Ovary (tissue), 10 donors: ENCODE measurements at places on chromosomes 1 and 21. TPM values are rescaled to one million over a fixed set of nuclear protein-coding genes. Genes with fewer than 3 reads are reported as not detected.
A peak's percentile ranks its signal among the peaks of the same experiment; 100 is the strongest.

DNA sequence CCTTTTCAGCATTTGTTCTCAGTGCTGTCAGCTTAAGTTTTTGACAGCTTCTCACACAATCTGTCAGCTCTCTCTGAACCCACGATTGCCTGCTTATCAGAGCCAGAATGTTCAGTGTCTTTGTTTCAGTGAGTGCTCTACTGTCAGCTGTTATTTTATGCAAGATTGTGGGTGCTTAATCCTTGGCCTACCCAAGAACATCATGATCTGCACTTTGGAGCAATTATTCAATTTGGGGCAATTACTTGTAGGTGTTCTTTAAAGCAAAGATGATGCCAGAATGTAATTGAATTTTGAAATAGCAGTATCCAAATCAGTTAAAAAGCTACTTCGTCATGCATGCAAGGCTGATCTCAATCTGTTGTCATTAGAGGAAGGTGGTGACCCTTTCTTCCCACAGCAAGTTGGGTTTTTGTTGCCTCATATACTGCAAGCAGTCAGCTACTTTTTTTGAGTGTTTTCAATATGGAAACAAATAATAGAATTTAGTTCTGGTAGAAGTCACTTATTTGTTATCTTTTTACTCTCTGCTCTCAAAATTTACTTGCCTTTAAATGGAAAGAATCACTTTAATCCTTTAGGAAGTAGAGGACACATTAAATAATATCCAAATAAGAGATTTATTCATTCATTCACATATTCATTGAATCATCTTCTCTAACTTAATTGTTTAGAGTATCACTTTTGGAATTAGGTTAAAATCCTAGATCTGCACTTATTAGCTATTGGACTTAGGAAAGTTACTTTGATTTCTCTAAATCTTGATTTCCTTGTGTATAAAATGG, 253.5 kb upstream of the CACYBP start:
- H3K36me3 ChIP-seq, result no peaks in the 10 kb centered on the region
- no peaks in the 10 kb centered on the region for H3K4me1 ChIP-seq
- no peaks in the 10 kb centered on the region for H3K27me3 ChIP-seq
- no peak for DNase-seq
- H3K27ac ChIP-seq, result no peak overlapping the region

DNA sequence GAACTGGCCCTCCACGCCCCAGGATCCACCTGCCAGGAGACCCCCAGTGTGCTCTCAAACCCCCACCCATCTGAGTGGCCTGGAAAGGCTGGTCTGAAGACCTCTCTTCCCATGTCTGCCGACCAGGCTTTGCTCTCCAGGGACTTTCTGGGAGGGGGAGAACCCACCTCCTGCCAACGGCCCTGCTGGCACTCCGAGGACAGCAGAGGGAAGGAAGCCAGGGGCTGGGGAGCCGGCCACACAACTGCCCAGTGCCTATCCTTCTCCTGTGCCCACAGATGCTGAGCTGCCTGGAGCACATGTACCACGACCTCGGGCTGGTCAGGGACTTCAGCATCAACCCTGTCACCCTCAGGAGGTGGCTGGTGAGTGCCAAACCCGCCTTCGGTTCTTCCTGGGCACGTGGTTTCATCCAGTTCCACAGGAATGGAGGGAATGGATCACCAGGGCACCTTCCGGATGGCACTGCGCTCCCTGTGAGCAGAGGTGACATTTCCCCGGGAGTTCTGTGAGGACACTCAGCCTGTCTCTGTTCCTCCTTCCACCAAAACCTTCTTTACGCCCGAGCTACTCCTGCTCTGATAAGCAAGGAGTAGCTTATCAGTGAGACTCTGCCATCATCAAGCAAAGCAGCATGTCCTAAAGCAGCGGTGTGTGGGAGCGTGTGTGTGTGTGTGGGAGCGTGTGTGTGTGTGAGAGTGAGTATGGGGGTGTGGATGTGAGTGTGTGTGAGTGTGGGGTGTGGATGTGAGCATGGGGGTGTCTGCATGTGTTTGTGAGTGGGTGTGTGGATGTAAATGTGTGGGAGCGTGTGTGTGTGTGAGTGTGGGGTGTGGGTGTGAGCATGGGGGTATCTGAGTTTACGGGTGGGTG, 105.5 kb downstream of the PDE9A start:
- no peak overlapping the region for H3K4me3 ChIP-seq
- H3K27ac ChIP-seq, result no peak overlapping the region
- no peak for DNase-seq
- H3K36me3 ChIP-seq, result no peaks in the 10 kb centered on the region

The RSPH1 gene
- total RNA-seq, result 1.5 TPM

- H3K4me3 ChIP-seq, result no peak overlapping the region
- no peaks in the 10 kb centered on the region for H3K27me3 ChIP-seq
- no peak for DNase-seq
- peaks cover 25% of the 10 kb centered on the region for H3K4me1 ChIP-seq
Observed at GRCh38 chr1:54253480-54253879, 53.5 kb downstream of the MRPL37 start.

DNA sequence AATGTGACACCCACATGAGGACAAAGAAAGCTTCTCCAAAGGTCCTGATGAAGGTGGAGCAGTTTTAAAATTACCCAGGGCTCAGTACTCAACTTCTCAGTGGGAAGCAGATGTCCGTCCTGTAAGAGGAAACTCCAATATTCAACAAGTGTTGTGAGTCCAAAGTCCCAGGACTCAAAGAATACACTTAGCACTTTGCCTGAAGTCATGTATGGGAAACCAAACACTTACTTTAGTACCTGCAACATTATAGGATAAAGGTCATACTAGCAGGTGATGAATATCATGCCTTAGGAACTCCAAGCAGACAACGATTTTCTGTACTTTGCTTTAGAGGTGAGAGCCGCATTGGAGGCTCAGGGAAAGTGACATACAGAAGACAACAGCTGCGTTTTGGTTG, 37.2 kb upstream of the ST6GALNAC3 start:
- no peak overlapping the region for H3K4me3 ChIP-seq
- no peaks in the 10 kb centered on the region for H3K4me1 ChIP-seq
- no peak for DNase-seq
- H3K27ac ChIP-seq, result no peak overlapping the region

- no peaks in the 10 kb centered on the region for H3K27me3 ChIP-seq
- peak; percentile 89 for DNase-seq
- no peaks in the 10 kb centered on the region for H3K36me3 ChIP-seq
- no peak overlapping the region for H3K4me3 ChIP-seq
Observed at GRCh38 chr1:54581621-54582035, 33.6 kb downstream of the ACOT11 start.

- DNase-seq, result no peak
- no peaks in the 10 kb centered on the region for H3K36me3 ChIP-seq
- no peak overlapping the region for H3K4me3 ChIP-seq
- no peaks in the 10 kb centered on the region for H3K27me3 ChIP-seq
- H3K27ac ChIP-seq, result no peak overlapping the region
Observed at GRCh38 chr1:203089651-203090045, 3.8 kb upstream of the MYOG start.

GRCh38 chr1:101388904-101389546, 152.2 kb downstream of the S1PR1 start:
- no peaks in the 10 kb centered on the region for H3K36me3 ChIP-seq
- no peak for DNase-seq
- H3K27me3 ChIP-seq, result no peaks in the 10 kb centered on the region
- H3K4me1 ChIP-seq, result no peaks in the 10 kb centered on the region

The NBPF4 gene
- total RNA-seq, result not detected

DNA sequence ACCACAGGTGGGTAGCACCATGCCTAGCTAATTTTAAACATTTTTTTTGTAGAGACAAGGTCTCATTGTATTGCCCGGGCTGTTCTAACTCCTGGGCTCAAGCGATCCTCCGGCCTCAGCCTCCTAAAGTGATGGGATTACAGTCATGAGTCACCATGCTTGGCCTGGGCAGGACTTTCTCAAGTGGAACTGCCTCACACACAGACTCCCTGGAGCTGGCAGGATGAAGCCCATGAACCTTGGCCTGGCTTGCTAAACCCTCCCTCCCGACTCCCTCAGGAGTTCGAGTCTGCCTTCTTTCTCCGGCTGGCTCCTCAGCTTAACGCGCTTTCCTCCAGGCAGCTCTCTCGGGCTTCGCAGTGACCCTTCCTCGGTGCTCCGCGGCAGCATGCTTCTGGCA, 7.7 kb upstream of the ECE1 start:
- H3K4me3 ChIP-seq, result no peak overlapping the region
- H3K27ac ChIP-seq, result no peak overlapping the region
- peaks cover 20% of the 10 kb centered on the region for H3K4me1 ChIP-seq
- H3K36me3 ChIP-seq, result no peaks in the 10 kb centered on the region
- no peak for DNase-seq
- no peaks in the 10 kb centered on the region for H3K27me3 ChIP-seq

GRCh38 chr1:223720971-223721591, 8.7 kb downstream of the CAPN2 start:
- H3K27ac ChIP-seq, result no peak overlapping the region
- peaks cover 15% of the 10 kb centered on the region for H3K4me1 ChIP-seq
- H3K4me3 ChIP-seq, result no peak overlapping the region
- no peak for DNase-seq
- no peaks in the 10 kb centered on the region for H3K36me3 ChIP-seq

GRCh38 chr21:20311234-20311787, 686.9 kb upstream of the NCAM2 start:
- DNase-seq, result no peak
- no peaks in the 10 kb centered on the region for H3K4me1 ChIP-seq
- H3K27ac ChIP-seq, result no peak overlapping the region
- H3K36me3 ChIP-seq, result no peaks in the 10 kb centered on the region
- H3K4me3 ChIP-seq, result no peak overlapping the region

DNA sequence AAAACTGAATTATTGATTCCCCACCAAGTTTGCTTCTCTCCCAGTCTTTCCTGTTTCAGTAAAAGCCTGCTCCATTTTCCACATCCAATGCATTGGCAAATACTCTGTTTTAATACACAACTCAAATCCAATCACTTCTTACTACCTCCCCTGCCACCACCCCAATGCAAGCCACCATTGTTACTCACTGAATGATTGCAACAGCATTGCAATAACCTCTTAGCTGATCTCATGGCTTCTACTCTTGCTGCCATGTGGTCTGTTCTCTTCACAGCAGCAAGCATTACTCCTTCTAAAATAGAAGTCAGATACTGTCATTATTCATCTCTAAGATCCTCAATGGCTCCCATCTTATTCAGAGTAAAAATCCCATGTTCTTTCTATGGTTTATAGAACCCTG, 123.4 kb downstream of the ATP6V1G3 start:
- H3K27ac ChIP-seq, result no peak overlapping the region
- H3K36me3 ChIP-seq, result no peaks in the 10 kb centered on the region
- no peaks in the 10 kb centered on the region for H3K27me3 ChIP-seq
- H3K4me3 ChIP-seq, result no peak overlapping the region

- H3K27me3 ChIP-seq, result no peaks in the 10 kb centered on the region
- DNase-seq, result no peak
- H3K36me3 ChIP-seq, result no peaks in the 10 kb centered on the region
- peaks cover 2% of the 10 kb centered on the region for H3K4me1 ChIP-seq
Observed at GRCh38 chr1:177981200-177981599, 11.3 kb upstream of the SEC16B start.

DNA sequence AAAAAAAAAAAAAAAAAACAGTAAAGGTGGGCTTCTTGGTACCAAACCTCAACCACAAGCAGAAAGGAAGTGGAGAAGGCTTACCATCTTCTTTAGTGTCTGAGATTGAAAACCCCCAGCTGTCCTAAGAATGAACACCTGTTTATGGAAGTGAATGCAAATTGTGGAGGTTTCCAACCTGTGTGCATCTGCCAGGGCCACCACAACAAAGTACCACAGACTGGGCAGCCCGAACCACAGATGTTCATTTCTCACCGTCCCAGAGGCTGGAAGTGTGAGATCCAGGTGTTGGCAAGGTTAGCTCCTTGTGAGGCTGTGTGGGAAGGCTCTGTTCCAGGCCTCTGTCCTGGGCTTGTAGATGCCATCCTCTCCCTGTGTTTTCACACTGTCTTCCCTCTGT, 348.7 kb downstream of the SETD4 start:
- H3K4me1 ChIP-seq, result no peaks in the 10 kb centered on the region
- no peak overlapping the region for H3K4me3 ChIP-seq
- H3K36me3 ChIP-seq, result no peaks in the 10 kb centered on the region
- no peaks in the 10 kb centered on the region for H3K27me3 ChIP-seq
- no peak overlapping the region for H3K27ac ChIP-seq
- DNase-seq, result no peak

GRCh38 chr21:45639206-45640000, 4.1 kb upstream of the PCBP3 start:
- no peak for DNase-seq
- no peaks in the 10 kb centered on the region for H3K4me1 ChIP-seq
- no peaks in the 10 kb centered on the region for H3K36me3 ChIP-seq
- no peaks in the 10 kb centered on the region for H3K27me3 ChIP-seq
- no peak overlapping the region for H3K27ac ChIP-seq

- no peak for DNase-seq
- no peaks in the 10 kb centered on the region for H3K4me1 ChIP-seq
- no peaks in the 10 kb centered on the region for H3K36me3 ChIP-seq
- H3K4me3 ChIP-seq, result no peak overlapping the region
- H3K27ac ChIP-seq, result no peak overlapping the region
Observed at GRCh38 chr1:219381396-219381795, 207.7 kb downstream of the LYPLAL1 start.

The CRNN gene
- total RNA-seq, result not detected
